ENCODE measurements at places on chromosomes 4 and X.

DNA sequence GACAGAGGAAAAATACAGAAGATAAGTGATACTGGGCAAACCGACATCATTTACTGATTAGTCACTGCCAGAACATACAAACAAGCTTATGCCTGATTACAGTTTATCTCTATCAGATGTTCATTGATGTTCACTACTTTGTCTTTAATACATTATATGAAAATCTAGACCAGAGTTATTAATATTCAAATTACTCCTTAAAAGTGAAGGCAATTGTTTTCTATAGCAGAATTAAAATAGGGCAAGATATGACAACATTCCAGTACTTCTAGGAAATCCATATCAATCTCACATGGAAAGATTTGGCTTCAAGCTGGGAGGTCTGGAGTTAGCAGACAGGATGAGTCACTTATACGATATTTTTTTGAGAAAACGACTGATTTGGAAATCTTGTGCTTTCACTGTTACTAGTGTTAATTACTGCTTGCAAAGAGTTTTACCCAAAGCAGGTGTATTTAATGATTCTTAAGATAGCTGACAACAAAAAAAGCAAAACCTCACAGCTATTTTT lies 31.8 kb downstream of the HPGD start:
- DNase-seq: no peak

DNA sequence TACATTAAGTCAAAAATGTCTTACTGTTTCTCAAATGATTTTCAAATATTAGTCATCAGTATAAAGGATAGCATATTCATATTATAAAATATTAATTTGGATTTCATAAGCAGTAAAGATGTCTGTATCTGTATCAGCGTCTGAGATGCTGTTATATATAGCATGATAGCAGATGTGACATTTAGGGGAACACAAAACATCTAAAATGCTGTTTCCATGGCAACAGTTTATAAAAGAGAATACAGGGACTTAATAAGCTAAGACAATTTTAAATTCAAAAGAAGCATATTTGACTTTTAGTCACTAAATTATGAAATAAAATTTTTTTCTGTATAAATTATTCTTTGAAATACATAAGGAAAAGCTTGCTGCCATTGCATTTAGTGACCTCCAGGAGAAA lies 432.2 kb downstream of the PDGFC start:
- no peak for DNase-seq

DNA sequence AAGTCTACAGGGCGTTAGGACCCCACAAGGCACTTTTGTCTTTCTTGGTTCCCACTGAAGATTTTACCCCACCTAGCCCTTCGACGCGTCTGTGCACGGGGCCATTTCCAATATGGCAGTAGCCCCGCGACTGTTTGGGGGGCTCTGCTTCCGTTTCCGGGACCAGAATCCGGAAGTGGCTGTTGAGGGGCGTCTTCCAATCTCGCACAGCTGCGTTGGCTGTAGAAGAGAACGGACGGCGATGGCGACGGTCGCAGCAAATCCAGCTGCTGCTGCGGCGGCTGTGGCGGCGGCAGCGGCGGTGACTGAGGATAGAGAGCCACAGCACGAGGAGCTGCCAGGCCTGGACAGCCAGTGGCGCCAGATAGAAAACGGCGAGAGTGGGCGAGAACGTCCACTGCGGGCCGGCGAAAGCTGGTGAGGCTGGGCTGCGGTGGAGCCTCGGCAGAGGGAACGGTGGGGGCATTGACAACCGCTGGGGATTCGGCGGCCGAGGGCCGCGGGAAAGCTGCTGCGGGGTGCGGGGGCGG lies at the start of gene USP11:
Gene USP11 (plus strand): TSS at position 207 of the 530 bp plus-strand sequence. CDS start 35 bp downstream, at position 242.
- no peak for DNase-seq

DNA sequence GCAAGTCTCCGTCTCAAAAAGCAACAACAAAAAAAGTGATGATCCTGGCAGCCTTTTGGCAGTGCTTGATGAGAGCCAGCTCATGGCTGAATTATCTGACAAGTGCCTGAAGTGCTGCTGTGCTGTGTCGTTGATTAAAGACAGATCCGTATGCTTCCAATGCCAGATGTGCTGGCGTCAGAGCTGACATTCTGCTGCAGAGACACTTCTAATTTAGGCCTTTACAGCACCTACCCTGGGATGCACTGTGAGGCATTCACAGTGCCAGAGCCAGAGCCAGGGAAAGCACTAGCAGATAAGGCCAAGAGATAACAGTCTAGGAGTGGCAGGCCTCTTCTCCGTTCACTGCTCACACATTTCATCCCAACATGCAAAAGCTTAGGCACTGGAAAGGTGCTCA lies 995.5 kb downstream of the RAB28 start:
- no peak for DNase-seq

DNA sequence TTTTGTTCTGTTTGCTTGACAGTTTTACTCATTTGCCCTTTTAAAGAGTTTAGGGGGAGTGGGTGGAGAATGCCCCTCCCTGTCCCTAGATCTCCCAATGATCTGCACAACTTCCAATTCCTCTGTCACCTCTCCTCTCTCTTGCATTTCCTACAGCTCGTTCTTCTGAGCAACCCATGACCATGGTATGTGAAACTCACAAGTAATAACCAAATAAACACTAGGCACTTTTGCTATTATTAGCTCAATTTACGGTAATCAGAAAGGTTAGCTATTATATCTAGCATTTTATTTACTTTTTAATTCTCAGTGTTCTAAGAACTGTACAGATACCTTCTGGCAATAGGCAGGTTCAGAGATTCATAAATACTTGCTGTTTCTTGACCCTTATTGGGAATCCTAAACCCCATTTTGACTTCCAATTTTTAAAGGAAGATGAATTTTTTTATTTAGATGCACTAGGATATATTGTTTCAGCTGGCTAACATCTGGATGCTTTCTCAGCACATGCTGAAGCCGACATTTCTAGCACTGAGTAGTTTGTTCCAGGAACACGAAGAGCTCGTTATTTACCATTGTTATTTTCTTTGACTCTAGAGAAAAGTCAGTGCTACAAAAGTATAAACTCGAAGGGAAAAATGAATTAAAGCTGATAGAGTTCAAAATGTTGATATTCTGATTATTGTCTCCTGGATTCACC lies 194.7 kb upstream of the TLL1 start:
- no peak for DNase-seq

GRCh38 chrX:140804292-140804691 lies 94.7 kb downstream of the LINC00632 start:
- DNase-seq: no peak

- no peak for DNase-seq
Observed at GRCh38 chr4:110754716-110755115, 131.8 kb upstream of the PITX2 start.

GRCh38 chrX:39750848-39751247 lies 346.9 kb downstream of the BCOR start:
- no peak for DNase-seq

DNA sequence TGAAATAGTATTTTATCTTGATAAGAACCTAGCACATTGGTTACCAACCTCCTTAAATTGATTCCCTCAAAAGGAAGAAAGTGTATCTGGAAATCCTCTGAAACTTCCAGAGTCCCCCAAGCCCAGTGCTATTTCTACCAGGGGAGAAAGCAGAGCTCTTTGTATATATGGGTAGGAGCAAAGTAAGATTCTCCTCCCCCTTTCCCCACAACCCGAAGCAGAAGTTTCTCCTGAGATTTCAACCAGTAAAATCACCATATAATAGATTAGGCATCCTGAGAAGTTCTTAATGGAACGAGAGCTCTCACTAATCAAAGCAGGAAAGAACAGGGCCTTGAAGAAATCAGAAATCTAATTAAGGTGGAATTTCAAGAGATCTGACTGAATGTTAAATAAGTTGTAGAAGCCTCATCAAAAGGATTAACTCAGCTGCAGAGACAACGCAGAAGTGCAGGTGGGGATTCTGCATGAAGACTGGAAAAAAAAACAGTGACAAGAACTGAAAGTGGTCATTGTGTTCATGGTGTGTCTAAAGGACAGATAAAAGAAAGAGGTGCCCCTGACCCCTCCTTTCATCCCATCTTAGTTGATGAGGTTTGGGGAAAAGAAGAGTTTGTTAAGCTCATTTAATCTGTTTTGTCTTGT lies 39.1 kb downstream of the VSIG4 start:
- DNase-seq: no peak

DNA sequence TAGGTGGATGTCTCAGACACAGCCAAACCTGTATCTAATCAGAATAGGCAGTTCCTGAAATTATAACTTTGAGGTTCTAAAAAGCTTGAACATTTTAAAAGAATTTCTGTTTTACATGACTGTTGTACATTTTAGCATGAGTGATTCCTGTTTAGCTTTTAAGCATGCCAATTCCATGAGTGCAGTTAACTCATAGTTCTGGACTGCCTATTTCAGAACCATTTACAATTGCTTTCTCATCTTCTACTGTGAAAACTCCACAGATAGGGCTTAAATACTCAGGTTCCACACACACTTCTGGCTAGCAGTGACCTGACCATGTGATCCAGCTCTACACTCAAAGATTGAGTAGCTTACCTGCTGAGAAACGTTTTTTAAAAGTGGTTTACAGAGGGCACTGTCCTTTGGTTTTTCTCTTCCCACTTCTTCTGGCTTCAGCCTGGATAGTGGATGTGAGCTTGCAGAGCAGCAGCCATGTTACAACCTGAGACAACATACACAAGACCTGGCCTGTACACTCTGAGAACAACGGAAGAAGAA lies 280.8 kb downstream of the ANKRD50 start:
- DNase-seq: no peak

DNA sequence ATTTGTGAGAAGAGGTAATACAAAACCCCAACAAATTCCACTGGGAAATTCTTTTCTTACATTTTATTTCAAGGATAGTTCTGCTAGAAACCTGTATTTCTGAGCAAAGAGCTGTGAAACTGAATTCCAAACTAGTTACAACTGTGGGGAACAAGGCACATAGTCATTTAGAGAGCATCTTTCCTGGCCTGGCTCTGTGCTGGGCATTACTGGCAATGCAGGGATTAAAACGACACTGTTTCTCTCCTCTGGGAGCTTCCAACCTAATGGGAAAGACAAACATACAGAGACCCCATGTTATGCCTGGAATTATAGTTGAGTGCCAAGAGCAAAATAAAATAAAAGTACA lies 36.5 kb downstream of the SUPT20HL1 start:
- DNase-seq: no peak

- DNase-seq: no peak
Observed at GRCh38 chr4:7739077-7739917, 200.4 kb downstream of the AFAP1 start.
